ENCODE measurements at places on chromosomes 5 and 9.

DNA sequence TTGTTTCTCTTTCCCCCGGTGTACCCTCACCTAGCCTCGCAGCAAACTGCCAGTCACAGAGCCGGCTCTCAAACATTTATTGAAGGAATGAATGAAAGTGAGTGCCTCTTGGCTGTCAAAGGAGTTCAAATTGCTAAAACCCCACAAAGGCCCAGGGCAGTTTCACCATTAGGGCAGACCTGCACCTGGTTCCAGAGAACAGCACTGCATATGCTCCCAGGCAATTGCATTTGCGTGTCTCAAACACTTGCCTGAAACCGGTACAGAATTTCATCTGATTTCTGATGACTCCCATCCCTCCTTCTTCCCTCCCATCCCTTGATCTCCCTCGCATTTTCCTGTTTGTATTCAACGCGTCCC is 165.6 kb upstream of the ZNF462 start:
- no peak for DNase-seq

DNA sequence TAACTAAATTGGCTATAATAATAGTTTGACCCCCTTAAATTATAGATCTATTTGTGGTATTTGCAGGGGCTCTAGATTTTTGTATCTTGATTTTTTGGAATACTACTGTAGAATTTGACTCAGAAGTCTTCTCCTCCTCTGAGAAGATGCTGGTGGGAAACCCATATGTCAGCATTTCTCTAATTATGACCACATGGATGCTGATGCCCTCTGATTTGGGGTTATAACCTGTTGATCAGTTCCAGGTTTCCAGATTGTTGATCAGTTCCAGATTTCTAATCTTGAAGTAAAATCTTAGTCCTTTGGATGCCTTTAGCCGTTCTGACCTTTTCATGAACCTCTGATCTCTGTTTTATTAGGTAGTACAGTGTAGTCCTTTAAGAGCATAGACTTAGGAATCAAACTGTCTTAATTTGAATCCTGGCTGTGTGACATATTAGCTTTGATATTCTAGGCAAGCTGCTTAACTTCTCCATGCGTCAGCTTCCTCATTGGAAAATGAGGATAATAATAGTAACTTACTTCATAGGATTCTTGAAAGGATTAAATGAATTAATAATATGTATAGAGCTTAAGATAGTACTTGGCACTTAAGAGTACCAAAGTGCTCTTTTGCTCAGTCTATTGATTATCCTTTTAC is 8.1 kb downstream of the FSD1L start:
- DNase-seq = peak; percentile 16

- DNase-seq = peak; percentile 65
Observed at GRCh38 chr5:122907276-122907675, 61.9 kb downstream of the SNX24 start.

GRCh38 chr5:135508496-135509005 is 27.2 kb downstream of the NEUROG1 start:
- no peak for DNase-seq

GRCh38 chr9:92746567-92747458 is 17.8 kb downstream of the BICD2 start:
- peak; percentile 31 for DNase-seq

DNA sequence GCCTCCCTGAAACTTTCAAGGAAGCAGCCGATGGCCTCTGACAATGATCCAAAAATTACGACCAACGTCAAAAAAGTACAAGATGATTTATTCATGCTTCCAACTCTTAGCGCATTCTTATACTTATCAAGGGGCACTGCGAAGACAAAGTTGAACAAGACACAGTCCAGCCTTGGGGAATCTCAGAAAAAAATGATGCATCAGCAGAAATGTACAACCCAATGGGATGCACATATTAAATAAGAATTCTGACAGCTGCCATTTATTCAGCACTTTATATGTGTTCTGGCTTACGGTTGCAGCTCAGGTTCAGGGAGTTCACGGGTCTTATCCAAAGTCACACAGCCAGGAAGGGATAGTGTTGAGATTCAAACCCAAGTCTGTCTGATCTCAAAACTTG is 96.0 kb upstream of the CPLX2 start:
- DNase-seq = no peak

- DNase-seq = peak; percentile 71
Observed at GRCh38 chr5:98470747-98471146, 302.7 kb upstream of the RGMB start.

DNA sequence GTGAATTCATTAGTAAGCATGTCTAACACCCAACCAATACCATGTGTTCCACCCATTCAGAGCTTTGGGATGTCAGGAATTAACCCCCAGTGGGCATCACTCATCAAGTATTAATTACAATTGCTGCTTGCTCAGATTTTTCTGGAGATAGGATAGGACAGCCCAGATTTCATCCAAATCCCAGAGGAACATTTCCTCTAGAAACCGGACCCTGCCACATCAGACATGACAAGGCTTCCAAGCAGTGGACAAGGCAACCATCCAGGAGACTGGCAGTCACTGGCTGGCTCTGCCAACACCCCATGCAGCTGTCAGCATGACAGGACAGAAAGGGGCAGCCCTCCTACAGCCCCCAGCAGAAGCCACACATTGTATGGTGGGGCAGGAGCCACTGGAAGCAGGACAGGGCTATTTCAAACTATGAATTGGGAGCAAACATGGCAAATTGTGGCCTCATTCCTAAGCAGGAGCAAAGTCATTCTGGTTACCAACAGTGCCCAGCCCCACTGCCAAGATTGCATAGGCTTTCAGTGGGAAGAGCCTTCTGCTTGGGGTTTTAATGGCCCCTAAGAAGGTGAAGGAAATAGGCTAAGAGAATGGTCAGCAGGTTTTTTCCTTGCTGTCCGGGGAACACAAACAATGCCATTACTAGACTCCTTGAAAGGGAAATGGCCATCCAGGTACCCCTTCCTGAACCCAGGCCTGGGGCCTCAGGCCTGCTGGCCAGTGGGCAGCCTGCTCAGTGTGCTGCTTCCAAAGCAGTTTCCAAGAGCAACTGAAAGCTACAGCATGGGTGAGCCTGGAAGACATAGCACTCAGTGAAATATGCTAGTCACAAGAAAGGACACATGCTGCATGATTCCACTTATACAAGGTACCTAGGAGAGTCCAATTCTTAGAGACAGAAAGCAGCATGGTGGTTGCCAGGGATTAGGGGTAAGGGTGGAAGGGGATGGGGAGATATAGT is 294.7 kb upstream of the SLC30A5 start:
- DNase-seq = peak; percentile 77

- DNase-seq = no peak
Observed at GRCh38 chr9:6996061-6996854, 238.5 kb downstream of the KDM4C start.

DNA sequence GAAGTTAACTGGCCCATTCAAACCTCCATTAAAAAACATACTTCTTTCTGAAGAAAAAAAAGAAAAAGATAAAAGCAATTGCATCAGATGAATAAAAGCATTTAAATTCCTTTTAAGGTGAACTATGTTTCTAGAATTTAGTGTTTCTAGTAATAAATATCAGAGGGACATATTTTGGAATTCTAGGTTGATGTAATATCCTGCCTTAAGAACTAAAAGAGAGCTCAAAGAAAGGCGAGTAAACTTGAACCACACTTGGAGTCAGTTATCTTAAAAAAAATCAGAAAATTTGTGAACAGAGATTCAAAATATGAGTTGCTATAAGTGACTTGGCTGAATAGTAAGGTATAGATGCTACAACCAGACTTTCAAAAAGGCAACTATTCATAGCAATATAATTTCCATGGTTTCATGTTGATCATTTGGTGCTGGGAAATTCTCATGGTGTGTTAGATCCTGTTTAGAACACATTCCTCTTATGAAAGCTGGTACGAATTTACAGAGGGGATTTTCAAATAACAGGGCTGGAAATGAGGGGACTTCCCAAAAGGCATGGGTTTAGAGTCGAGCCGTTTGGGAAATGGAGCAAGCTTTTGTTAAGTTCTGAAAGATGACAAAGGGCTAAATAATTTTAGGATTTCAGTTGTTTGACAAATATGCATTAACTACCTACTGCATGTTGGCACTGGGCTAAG is 37.6 kb upstream of the RAI14 start:
- no peak for DNase-seq

DNA sequence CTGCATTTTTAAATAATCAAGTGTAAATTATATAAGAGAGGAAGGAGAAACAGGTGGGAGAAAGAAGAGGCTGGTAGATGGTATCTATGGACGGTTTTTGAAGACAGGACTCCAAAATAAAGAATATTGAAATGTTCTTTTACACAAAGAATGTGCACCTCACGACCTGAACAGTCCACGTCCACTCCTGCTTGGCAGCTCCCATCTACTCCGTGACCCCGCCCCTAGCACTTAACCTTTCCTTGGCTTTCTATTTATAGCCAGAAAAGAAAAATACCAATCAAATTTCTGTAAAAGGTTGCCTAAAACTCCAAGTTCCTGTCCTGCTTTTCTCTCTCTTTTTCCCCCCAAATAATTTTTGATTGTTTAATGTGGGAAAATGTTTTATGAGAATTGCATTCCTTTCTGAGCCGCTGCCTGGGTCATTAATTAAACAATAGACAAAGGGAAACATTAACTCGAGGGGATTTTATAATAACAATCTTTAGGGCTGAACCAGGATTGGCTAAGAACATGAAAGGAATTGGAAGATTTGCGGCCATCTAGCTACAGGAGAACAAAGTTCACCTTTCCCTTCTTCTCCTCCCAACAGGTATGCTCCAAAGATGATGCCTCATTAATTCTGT is 173.6 kb upstream of the MAP3K1 start:
- no peak for DNase-seq

- peak; percentile 42 for DNase-seq
Observed at GRCh38 chr9:37969130-37969529, 65.2 kb upstream of the SLC25A51 start.

DNA sequence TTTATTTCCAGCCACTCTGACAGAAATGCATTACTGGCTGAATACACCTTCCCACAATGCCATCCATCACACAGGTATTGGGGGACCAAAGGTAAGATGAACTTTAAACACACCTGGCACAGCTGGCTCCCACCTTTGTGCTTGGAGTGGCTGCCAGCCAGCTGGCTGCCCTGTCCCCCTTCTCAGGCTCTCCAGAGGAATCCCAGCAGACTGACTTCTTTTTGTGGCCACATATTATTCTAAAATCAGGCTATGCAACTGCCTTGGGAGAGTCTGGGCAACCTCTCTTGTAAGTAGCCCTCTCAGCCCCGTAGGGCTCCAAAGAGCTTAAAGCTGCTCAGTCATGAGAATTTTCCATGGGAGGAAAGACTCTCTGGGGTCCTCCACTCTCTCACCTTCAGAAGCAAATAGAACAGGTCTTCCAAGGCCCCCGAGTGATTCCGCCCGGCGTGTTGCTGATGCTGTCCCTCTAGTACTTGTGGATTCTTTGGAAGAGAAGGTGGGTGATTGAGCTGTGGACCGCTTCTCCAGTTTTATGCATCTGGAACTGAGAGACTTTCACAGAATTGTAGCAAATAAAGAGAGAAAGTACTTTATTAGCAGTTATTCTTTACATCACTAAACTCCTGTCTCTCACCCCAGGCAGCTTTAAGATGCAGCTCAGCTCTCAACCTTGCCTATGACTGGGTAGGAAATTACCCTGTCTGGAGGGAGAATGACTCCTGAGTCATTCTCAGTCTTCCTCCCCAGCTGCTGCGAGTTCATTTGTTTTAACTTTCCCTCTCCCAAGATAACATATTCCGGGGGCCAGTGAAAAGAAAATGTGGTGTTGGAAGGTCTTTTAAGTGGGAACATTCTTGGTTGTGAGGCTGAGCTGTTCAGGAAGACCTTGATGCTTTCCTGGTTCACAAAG is 159.4 kb upstream of the PITX1 start:
- peak; percentile 58 for DNase-seq
